ENCODE measurements at places on chromosomes 11 and 22.
A peak's percentile ranks its signal among the peaks of the same experiment; 100 is the strongest.

DNA sequence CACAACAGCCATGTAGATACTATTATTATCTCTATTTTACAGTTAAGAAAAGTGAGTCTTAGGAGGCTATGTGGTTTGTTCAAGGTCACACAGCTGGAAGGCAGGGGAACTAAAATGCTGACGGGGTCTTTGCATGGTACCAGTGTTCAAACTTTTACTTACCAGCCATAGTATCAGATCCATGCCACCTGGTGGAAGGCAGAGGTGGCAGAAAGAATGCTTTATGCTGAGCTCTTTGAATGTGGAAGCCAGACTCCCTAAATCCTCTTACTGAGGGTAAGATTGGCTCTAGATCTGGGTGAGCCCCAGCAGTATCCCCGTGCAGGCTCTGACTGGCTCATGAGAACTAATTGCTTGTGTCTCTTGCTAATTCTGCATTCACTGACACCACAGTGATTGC lies 54.3 kb upstream of the NAV2 start:
- DNase-seq = no peak

DNA sequence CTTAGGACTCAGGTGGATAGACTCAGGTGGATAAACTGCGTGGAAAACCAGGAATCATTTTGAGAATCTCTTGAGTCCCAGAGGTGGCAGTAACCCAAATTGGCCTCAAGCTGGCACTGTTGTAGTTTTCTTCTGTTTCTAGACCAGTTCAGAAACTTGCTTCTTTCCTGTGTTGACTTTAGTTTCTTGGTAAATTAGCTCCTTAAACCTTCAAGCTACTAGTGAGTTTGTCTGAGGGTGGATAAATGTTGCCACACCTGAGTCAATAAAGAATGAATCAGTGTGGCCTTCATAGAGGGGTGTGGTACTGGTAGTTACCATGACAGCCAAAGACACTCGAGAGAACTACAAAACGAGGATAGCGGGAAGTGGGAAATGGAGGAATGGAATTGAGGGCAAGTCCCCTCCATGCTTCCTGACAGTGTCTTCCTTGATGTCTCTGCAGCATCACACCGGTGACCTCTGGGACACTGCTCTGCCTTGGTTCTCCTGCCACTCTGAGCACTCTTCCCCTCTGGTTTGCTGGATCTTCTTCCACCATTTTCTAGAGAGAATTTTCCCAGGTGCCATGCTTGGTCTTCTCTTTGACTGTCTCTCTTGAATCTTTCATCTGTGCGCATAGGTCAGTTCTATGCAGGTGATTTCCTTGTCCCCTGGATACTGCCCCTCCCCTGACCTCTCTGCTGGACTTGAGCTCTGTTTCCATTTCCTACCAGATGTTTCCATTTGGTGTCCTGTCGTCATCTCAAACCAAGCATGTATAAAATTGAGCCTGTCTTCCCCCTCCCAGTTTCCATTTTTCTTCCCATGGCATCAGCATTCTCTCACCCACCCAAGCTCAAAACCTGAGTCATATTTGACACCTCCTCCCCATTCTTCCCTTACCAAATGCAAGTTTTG lies 7.2 kb downstream of the POLD4 start:
- peak; percentile 59 for DNase-seq

GRCh38 chr11:60711276-60711675 lies 11.9 kb downstream of the MS4A8 start:
- DNase-seq = no peak

- peak; percentile 38 for DNase-seq
Measured at GRCh38 chr11:12449961-12450715, 72.8 kb downstream of the PARVA start.

- no peak for DNase-seq
Measured at GRCh38 chr11:31932879-31933278, 121.8 kb upstream of the PAX6 start.

DNA sequence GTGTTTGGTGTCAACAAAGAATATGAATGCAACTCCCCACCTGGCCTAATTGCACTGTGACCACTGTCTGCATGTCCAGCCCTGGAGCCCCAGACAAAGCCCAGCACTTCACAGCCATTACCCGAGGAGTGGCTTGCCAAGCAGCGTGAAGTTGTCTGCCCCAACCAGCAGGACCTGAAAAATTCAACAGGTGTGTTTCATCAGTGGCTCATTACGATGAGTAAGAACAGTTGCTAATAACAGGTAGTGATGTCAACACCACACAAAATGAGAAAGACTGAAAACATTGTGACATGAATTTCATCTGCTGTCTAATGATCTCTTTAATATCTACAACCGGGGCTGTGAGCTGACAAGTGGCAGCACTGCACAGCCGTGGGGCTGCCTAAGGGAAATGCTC lies 10.3 kb downstream of the MRPL21 start:
- no peak for DNase-seq

GRCh38 chr11:19102521-19102900 lies 14.5 kb upstream of the ZDHHC13 start:
- no peak for DNase-seq

GRCh38 chr11:118325283-118325682 lies 17.2 kb downstream of the CD3D start:
- no peak for DNase-seq

- no peak for DNase-seq
Measured at GRCh38 chr11:44852159-44852747, 98.4 kb downstream of the TP53I11 start.

DNA sequence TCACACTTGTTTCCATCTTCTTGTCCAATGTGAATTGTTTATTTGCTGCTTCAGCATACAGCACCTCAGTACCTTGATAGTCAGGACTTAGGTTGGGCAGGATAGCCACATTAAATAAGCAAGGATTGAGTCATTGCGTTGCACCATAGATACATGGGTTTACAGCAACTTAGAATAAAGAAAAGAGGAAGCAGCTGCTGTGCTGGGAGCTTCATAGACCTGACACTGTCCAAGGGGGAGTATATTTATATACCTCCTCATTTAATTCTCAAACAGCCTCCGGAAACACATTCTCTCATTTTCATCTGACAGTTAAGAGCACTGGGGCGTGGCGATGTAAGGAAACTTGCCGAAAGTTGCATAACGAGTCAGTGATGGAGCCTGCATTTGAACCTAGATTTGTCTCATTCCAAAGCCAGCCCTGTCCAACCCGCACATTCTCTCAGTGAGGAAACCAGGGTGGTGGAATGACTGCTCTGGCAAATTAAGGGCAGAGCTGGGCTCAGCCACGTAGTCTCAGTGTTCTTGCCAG lies 42.2 kb downstream of the UBASH3B start:
- DNase-seq = peak; percentile 38

GRCh38 chr11:115159207-115159606 lies 345.0 kb downstream of the CADM1 start:
- DNase-seq = no peak

DNA sequence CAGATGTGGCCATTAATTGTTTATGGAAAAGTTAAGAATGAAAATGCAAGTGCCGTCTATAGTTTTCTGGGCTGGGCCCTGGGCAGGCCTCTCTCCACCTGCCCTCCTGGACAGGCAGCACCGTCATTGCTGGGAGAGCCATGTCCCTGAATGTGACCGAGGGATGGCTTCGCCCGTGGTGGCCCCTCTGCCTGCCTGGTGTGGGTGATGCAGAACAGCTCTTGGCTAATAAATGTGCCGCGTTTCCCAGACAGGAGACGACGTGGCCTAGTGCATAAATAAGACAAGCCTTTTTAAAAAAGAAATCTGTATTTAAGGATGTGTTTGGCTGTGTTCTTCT lies 407.3 kb downstream of the TBC1D22A start:
- DNase-seq = no peak

- DNase-seq = no peak
Measured at GRCh38 chr22:30921108-30921507, 47.5 kb downstream of the MORC2 start.

DNA sequence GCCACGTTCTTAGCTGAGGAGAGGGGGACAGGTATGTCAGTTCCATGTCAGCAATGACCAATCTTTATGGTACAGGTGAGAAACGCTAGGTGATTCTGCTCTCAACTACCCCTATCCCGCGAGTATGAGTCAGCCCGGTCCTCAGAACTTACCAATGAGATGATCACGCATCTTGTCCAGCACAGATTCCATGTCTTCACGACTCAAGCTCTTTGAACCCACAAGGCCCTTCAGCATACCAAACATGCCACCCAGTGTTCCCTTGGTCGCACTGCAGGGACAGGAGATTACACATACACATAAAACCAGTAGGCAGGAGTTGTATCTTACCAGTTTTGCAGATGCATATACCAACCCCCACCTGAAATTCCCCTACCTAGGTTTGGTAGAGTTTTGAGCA lies 2.9 kb downstream of the SRPRA start:
- no peak for DNase-seq

DNA sequence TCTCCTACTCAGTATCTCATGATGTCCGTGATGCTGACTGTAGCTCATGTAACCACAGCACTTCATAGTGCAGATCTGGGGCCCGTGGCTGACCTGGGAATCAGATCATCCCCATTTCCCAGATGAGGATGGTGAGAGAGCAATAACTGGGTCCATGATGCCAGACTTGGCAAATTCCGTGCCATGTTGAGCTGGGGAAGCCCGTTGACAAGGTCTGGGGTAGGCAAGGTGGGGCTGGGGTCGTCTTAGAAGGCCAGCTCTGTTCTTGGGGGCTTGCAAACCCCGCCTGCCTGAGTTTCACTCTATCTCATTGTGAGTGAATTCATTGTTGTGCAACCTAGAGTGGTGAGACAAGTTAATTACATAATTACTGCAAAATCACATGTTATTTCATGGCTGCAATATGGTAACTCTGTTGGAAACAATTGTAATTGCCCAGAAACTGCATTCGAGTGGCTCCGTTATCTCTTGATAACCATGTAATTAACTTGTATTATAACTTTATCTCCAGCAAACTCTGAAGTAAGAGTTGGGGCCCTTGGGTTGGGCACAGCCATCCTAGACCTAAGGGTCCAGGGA lies 41.7 kb downstream of the LMO1 start:
- DNase-seq = no peak

DNA sequence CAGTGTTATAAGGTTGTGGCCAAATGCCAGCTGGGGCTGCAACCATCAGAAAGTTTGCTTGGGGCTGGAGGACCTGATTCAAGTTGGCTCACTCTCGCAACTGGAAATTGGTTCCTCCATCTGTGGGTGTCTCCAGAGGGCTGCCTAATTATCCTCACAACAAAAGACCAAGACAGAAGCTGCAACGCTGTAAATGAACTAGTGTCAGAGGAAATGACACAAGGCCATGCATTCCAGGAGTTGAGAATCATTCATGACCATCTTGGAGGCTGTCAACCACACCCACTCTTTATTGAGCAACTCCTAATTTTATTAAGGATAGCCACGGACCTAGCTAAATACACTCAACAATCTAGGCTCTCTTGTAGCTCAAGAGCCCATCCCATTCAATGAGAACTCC lies 1060.8 kb downstream of the OPCML start:
- no peak for DNase-seq

DNA sequence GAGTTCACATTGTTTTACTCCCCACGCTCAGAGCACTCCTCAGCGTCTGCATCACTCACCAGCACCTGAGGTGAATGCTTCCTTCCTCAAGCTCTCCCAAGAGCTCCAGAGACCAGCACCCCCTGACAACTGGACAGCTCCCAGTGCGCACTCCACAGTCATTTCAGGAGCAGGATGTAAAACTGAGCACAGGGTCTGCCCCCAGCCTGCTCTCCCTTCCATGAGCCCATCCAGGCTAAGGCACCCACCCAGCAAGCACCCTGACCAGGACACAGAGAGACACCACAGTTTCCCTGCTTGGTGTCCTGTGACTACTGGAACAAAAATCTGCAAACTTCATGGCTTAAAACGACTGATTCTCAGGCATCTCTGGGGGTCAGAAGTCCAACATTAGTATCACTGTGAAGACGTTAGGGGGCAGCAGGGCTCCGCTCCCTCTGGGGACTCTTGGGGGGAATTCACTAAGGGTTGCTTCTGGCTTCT lies 3.3 kb downstream of the SCGB1D2 start:
- peak; percentile 29 for DNase-seq

DNA sequence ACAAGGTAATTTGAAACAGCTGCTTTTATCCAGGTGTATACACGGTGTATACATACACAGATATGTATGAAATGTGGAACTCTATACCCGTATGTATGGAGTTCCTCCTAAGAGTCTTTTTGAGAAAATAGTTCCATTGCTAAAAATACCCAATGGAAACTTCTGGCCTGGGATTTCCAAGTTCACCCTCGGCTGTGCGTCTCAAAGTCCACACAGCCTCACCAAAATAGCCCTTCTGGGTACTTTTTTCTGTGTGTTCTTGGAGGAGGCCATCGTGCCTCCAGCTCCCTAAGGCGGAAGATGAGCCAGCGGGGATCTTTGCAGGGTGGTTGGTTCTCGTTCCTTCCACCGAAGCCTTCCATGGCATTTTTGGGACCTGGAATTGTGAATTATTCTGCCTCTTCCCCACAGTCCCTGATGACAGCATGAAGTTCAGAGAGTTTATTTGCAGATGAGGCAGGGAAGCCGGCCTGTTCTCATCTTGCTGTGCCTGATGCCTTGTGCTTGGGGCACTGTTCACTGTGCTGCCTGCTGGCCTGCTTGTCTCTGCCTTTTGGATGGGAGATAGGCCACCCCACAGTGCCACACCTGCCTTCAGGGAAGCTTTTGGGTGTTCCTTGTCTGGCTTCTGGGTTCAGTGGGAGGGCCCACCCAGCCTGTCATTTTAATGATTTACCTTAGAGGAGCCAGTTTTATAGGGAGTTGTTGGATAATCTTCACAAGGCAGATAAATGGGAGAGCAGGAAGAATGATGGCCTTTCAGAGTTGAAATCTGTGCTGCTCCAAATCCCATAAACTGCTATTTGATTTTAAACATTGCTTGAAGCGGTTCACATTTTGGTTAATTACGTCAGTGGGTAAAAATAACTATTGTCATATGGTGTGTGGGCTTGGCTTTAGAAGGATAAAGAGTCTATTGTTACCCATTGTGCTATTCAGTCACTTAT lies 112.7 kb upstream of the OR4B1 start:
- DNase-seq = peak; percentile 70

GRCh38 chr11:125443767-125444311 lies 52.2 kb downstream of the FEZ1 start:
- no peak for DNase-seq

GRCh38 chr22:49930596-49931412 lies 12.4 kb downstream of the CRELD2 start:
- DNase-seq = peak; percentile 20

DNA sequence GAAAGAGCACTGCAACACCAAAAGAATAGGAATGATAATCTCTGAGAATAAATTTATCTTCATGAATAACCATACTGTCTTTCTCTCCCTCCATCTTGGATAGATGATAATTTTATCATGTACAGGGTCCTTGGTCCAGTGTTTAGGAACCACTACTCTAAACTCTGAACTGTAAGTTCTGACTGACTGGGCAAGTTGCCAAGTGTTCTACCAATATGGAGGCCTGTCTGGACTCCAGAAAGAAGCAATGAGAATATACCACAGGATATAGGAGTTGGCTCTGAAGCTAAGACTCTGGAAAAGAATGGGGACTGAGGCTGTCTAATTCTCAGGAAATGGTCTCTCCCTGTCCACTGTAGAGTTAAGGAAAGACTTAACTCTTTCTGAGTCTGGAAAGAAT lies 1.5 kb downstream of the FHIP1B start:
- no peak for DNase-seq

GRCh38 chr11:3894128-3894731 lies 38.8 kb downstream of the STIM1 start:
- no peak for DNase-seq

- no peak for DNase-seq
Measured at GRCh38 chr11:96024666-96025065, 100.8 kb upstream of the MTMR2 start.

Data from kidney glomerular epithelial cell (primary cell).